ENCODE measurements at places on chromosomes 11 and 22.

DNA sequence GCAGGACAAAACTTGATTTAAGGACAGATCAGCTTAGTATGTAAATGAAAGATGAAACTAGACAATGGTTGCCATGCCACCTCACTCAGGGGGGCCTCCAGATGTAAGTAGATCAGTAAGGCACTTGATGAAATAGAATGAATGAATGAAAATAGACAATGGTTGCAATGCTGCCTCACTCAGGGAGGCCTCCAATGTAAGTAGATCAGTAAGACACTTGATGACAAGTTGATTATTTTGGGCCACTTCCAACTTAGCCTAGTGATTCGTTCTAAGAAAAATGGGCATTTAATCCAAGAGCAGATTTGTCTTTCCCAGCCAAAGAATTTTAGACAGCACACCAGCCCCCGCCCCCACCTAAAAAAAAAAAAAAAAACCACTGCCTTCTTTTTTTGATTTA, 19.2 kb upstream of the SLC5A12 start:
- no peak for DNase-seq

- DNase-seq, result no peak
Observed at GRCh38 chr11:19946681-19947080, 213.6 kb downstream of the DBX1 start.

DNA sequence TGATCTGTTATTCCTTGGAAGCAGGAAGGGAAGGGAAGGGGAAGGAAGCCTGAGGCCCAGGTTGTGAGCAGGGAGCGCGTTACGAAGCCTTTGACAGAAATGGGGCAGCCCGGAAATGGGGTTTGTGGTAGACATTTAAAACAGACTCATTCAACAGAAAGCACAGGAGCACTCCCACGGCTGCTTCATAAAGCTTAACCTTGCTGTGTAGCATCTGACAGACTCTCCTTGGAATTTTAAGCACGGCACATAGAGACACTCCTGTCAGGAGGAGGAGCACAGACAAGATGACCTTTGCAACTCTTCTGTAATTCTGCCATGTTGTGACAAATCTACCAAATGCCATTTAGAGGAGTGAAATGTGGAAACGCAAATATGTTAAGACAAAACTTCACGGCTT, 131.6 kb downstream of the FBXO7 start:
- no peak for DNase-seq

GRCh38 chr11:71103266-71103665, 149.1 kb downstream of the SHANK2 start:
- DNase-seq, result no peak

- no peak for DNase-seq
Observed at GRCh38 chr11:112889446-112889845, 71.8 kb upstream of the NCAM1 start.

DNA sequence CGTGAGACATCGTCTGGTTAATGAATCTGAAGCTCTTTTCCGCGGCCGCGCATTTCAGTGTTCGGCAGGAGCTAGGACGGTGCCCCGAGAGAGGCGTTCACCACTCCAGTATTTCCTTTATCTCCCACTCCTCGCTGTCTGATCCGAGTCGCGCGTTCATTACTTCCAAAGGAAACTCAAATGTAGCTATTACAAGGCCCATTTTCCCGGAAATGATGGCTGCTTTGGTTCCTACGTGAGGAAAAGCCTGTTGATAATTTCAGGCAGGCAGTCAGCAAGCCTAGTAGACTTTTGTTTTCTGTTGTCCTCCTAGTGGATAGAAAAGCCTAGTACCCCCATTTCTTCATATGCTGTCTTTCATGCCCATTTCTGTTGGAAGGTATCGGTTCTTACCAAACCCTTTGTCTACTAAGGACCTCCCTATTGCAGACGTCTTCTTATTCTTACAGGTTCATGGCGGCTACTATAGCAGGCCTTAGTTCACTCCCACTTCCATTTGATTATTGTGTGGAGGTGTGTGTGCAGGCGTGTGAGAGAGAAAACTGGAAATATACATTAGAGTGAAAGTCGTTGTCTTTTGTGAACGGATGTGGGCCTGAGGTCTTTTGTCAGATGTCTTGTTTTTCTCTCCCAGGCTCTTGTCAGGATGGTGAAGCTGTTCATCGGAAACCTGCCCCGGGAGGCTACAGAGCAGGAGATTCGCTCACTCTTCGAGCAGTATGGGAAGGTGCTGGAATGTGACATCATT, 737 bp downstream of the RBM4 start:
- no peak for DNase-seq

DNA sequence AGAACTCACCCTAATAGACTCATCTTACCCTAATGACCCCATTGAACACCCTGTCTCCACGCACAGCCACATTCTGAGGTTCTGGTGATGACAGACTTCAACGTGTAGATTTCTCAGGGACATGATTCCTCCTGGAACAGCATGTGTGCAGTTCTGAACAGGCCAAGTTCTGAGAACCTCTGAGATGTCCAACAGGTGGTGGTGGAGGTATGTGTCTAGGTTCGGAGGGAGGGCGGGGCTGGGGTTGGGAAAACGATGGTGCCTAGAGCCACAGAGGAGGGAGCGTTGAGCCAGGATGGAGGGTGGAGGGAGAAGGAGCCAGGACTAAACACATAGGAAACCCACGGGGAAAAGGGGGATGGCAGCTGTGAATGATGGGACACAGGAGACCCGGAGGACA, 43.4 kb upstream of the FBLN1 start:
- no peak for DNase-seq

DNA sequence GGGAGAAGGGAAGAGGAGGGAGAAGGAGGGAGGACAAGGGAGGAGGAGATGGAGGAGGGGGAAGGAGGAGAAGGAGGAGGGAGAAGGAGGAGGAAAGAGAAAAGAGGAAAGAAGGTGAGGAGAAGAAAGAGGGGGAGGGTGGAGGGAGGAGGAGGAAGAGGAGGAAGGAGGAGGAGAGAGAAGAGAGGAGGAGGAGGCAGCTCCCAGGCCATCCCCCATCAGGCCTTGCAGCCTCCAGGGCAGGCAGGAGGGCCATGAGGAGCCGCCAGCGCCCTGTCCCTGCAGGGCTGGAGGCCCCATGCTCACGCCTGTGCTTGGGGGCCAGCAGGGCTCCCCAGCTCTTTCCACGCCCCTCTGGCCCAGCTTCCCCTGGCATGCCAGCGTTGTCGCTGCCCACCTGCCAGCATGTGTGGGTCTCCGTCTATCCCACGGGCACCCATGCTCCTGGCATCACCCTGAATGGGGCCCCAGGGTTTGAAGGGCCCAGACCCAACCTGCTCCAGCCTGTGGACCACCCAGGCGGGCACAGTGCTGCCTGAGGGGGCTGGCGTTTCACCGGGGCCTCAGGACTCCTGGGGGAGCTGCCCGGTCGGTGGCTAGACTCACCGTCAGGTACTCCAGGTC, 5.2 kb downstream of the TSPAN32 start:
- DNase-seq, result no peak

DNA sequence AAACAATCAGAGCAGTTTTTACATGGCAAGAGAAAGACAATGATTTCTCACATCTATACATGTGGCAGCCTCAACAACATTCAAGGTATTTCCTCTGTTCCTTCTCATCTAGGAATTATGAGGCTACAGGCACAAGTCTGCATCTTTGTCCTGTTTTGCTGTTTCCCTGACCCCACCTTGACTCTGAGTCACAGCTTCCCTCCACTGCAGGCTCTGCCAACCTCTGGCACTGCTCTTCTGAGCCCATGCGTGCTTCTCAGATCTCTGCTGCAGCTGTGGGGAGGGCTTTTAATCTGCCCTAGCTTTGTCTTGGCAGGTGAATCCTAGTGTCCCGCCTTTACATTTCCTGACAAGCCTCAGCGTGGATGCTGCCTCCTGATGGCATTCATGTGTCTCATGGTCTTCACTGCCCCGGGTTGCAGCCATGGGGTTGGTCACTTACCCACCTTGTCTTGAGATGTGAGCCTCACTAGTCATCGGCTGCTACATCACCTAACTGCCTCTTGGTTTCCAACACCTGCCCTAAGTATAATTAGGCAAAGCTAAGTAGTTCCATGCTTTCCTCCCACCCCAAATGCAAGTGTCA, 578.5 kb downstream of the TBC1D22A start:
- DNase-seq, result no peak

DNA sequence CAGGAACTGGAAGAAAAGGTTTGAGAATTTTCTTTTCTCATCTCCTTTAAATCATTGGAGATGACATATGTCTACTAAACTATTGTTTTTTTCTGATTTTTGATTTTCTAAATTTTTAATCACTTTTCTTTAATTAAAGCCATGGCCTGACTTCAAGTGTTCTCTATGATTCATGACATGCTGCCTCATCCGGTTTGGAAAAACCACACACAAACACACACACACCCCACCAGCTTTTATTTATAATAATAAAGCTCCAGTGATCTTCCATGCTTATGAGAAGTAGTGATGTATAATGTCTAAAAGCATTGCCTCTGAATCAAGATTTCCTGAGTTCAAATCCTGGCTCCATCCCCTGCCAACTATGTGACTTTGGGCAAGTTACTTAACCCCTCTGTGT, 179.2 kb downstream of the SPON1 start:
- DNase-seq, result no peak

DNA sequence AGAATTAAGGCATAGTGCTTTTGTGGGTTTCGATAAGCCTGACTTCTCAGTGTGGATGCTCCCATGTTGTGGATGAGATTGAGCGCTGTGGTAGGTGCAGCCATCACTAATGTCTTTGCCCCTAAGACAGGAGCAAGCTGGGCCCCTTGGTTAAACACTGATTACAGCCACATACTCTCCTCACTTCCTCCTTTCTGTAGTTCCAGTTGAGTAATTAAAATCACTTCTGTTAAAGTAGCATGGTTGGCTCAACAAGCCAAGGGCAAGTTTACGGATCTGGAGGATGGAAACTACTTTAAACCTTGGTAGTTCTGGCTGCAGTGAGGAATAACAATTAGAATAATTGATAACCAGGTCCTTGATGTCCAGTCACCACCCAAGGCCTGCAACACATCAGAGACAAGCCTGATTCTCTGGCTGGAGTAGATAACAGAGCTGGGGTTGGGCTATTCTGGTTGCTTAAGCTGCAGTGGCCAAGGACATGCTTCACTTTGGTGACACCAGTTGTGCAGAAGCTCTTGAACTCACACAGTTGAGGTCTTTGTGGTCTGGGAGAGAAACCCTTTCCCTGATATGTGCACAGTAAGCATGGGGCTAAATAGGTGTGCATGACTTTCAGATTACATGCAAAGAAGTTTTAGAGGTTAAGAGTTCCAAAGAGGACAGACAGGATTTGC, 81.3 kb downstream of the KIRREL3 start:
- DNase-seq, result no peak

DNA sequence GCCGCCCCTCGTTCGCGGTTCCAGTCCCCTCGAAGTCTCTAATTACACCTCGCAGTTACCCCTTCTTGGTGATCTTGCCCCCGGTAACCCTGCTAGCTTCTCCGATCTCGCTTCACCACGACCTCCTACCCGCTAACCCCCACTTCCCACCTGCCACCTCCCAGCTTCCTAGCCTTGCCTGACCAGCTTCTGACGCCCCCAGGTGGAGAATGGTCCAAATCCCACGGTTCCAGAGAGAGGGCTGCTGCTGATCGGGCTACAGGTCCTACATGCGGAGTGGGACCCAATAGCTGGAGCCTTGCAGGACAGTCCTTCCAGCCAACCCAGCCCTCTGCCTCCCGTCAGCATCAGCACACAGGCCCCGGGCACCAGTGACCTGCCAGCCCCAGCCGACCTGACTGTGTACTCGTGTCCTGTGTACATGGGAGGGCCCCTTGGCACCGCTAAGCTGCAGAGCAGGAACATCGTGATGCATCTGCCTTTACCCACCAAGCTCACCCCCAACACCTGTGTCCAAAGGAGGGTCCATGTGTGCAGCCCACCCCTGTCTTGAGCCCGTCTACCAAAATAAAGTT, 31.9 kb downstream of the RRP8 start:
- no peak for DNase-seq

DNA sequence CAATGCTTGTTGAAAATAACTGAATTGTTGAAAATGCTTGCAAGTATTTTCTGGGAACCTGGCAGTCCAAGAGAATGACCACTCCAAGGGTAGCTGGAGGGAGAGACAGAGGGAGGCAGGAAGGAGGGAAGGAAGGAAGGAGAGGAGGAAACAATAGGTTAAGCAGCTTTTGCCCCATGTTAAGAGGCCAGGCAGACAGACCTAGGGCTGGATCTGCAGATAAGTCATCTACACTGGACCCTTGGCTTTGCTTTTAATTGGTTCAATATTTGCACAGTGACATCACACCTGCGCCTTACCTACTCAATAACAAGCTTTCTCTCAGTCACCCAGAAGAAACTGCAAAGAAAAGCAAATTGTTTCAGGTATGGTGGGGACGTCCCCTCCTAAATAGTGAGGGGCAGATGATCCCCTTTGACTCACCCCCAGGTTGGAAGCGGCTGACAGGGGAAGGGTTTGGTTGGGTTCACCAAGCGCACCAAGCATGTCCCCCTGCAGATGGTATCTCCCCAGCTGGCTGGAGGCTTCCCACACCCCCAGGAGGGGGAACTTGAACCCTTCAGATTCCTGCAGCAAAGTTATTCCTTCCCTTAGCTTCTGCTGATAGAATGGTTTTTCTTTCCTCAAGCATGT, 24.3 kb downstream of the MYH9 start:
- DNase-seq, result no peak

DNA sequence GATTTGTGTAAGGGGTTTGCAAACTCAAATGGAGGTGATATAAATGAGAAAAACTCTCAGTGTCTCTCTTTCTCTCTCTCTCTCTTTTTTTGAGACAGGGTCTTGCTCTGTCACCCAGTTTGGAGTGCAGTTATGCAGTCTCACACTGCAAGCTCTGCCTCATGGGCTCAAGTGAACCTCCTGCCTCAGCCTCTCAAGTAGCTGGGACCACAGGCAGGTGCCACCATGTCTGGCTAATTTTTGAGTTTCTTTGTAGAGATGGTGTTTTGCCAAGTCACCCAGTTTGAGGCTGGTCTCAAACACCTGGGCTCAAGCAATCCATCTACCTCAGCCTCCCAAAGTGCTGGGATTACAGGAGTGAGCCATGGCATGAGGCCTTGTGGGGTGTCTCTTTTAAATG, 2.9 kb downstream of the BIRC3 start:
- DNase-seq, result no peak

- no peak for DNase-seq
Observed at GRCh38 chr11:109405671-109406070, 16.3 kb upstream of the C11orf87 start.

GRCh38 chr22:38177926-38178604, 3.6 kb downstream of the PLA2G6 start:
- no peak for DNase-seq

DNA sequence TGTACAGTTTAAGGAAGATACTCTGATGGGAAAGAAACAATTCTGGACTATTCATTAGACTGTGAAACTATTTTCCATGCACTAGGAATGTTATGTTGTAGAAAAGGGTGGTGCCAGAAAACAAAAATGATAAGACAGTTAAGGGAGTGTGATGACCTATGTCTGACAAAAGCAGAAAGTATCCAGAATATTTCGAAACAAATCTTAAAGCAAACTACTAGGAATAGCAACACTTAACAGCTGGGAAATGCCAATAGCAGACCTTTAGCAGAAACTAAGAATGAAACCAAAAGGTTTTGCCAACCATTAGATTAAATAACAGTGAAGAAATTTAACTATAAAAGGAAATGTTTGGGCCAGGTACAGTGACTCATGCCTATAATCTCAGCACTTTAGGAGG, 3.3 kb upstream of the ARHGAP20 start:
- no peak for DNase-seq

All from GM19239 (cell line).